ENCODE measurements at places on chromosomes 11 and 22. TPM values are rescaled to one million over a fixed set of nuclear protein-coding genes. Genes with fewer than 3 reads are reported as not detected.

- DNase-seq, result no peak
These were observed 123.7 kb upstream of the CCDC90B start for GRCh38 chr11:83409891-83410290.

The DGAT2 gene
- not detected for total RNA-seq

The OR5T1 gene
- total RNA-seq, result not detected

DNA sequence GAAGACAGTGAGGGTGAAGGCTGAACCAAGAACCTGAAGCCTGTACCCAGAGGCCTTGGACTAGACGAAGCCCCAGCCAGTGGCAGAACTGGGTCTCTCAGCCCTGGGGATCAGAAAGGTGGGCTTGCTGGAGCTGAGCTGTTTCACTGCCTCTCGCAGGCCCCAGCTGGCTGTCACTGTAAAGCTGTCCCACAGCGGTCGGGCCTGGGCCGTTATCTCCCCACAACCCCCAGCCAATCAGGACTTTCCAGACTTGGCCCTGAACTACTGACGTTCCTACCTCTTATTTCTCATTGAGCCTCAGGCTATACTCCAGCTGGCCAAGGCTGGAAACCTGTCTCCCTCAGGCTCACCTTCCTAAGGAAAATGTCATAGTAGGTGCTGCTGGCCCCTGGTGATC lies 4.1 kb downstream of the PPP1CA start:
- no peak for DNase-seq

DNA sequence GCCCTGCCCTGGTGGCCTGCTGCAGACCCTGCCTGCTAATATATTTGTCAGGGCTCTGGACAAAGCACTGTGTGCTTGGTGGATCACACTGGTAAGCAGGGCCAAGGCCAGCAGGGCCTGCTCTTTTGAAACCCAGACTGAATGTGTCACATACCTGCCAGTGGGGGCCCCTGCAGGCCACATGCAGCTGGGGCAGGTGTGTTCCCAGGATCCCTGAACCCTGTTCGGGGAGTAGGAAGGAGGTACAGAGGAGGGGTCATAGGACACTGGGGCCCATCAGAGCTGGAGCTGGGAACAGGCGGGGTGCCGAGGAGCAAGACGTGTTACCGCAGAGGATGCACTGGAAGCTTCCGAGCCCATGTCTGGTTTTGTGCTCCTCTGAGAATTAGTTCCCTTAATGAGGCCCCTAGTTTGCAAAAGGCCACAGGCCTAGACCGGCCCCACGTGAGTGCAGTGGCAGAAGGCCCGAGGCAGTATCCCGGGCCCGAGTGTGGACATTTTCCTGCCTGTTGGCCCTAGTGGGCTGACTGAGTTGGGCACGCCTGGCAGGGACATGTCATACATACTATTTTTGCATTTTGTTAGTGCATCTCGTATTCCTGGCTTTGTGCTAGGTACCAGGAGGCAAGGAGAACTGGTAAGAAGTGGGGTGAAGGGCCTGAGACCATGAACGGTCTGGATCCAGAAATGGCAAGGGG lies 11.2 kb upstream of the ACR start:
- DNase-seq, result no peak

DNA sequence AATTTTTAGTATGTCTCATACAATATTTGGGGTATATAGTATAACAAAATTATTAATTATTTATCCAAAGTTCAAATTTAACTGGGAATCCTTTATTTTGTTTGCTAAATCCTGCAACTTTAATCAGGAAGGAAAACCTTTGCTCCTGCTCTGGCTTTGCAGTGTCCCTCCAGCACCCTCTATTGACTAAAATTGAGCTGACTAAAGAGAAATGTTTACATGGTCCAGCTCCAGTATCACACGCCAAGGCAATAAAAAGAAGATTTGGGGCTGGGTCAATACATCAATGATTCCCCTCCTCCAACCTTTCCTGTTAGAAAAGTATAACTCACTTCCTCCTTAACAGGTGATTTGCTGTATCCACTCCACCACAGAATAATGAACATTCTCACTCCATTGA lies 153.0 kb upstream of the LRRC4C start:
- peak; percentile 15 for DNase-seq

DNA sequence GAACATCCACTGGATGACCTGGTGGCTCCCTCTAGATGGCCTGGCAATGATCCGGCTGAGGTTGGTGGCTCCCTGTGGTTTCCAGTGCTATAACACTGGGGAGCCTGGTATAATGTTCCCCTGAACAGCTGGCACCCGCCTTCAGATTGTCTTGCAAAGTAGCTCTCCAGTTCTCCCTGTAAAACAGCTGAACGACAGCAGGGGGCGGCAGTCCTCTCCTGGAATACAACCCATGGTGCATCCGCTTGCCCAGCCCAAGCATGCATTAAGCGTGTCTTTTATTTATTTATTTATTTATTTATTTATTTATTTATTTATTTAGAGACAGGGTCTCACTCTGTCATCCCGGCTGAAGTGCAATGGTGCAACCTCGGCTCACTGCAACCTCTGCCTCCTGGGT lies 258.9 kb downstream of the BUD13 start:
- no peak for DNase-seq

GRCh38 chr22:29706486-29706885 lies 13.3 kb upstream of the CABP7 start:
- no peak for DNase-seq

DNA sequence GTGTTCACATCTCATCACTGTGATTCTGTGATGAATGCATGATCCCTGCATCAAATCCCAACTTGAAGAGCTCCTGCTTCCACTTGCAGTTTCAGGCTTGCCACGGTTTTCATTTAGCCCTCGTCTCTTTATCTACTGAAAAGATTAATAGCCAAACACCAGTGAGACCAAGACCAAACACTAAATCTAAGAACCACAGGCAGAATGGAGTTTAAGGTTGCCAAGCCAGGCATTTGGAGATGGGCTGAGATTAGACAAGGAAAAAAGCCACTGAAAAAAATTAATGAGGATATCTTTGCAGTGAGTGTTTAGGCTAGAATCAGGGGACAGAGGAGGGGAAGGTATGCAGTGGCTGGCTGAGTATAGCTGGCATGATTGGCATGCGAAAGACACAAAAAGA lies 227.2 kb upstream of the BLID start:
- no peak for DNase-seq

GRCh38 chr11:128819198-128819597 lies 47.9 kb downstream of the KCNJ1 start:
- DNase-seq, result no peak

- DNase-seq, result no peak
These were observed 93.2 kb downstream of the PLEKHA7 start for GRCh38 chr11:16921019-16921418.

GRCh38 chr11:41795004-41795403 lies 335.6 kb upstream of the LRRC4C start:
- DNase-seq, result no peak

DNA sequence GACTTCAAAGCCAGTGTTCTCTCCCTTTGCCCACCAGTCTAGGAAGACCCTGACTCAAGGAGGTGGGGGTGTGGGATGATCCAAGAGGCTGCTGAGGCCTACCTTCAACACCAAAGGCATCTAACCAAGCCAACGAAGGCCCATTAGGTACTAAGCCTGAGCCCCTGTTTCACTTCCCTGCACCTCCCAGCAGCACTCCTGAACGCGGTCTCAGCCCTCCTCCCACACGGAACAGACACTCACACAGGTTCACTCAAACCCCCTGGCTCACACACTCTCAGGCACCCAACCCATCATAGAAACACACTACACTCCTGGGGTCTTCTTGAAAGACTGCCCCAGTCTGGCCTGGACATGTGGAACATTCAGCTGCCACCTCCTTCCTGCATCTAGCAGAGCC lies 40.7 kb downstream of the SLC22A12 start:
- DNase-seq, result no peak

The RIMBP3C gene
- total RNA-seq, result 0.81 TPM

The VSIG2 gene
- total RNA-seq, result not detected

DNA sequence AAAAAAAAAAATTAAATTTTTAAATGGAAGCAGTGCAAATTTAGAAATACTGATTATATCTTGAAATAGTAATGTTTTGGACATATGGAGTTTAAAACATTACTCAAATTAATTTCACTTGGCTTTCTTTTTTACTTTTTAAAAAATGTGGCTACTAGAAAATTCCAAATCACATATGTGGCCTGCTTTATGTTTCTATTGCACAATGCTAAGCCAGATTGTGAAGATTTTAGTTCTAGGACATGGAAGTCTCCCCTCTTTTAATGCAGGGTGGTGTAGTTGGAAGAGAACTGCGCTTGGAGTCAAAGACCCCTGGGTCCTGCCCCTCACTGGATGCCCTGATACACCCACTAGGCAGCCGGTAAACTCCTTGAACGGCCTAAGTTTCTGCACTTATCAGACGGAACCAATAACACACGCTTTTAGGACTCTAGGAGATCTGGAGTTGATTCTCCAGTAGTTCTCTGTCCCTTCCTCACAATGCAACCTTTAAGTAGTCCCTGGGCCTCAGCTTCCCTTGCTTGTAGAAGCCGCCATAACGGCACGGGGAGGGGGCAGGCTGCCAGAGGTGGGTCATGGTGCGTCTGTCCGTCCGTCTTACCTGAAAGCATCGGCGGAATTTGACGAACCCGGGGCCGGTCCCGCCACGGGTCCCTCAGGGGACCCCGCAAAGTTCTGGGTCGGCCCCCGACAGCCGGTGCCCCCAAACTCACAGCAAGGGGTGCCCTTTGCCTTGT lies 505 bp downstream of the FAM227A start:
- no peak for DNase-seq

GRCh38 chr22:27151407-27151806 lies 494.0 kb downstream of the MIAT start:
- DNase-seq, result no peak

DNA sequence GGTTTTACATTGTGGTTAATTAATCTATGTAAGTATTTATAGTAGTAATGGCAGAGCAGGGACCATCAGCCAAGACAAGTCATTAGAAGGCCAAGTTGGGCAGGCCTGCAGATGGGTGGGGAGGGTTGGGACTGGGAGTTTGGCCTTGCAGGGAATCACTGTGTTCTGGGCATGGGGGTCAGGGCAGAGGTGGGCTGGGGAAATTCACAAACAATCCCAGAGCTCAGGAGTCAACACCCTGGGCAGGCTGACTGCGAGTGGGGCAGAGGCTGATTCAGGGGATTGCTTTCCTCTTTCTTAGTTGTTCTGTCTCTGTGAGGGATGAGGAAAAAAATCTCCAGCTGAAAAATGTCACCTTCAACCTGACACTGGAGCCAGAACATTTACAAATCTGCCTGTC lies 322.5 kb downstream of the NTM start:
- no peak for DNase-seq

DNA sequence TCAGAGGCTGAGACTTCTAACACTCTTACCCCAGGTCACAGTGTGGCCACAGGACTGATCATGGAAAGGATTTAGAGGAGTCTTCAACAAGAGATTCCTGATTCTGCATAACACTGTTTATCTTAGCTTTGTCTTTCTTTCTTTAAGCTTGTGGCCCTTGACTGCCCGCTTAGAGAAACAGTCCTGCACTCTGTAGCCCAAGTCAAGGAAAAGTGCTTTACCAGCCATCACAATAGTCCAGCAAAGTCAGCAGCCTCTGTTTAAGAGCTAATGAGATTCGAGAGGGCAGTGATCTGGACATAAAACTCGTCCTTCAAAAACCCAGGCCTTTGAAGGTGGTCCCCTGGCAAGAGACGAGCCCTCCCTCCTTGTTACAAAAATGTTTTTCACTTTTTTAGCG lies 30.0 kb downstream of the PRDM10 start:
- DNase-seq, result no peak

DNA sequence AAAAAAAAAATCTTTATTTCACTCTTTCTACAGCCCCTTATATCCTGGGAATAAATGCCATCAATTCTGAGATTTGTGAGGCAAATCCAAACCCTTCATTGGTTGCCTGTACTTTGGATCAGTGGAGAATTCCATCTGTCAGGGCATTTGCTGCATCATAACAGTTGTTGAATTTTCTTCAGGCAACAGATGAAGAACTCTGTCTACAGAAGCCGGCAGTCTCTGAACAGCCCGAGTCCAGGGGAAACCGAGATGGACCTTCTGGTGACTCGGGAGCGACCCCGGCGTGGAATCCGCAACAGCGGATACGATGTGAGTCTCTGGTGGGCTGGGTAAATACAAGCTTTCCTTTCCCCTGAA lies 82.3 kb downstream of the C11orf91 start:
- DNase-seq, result no peak

- no peak for DNase-seq
These were observed 81.4 kb upstream of the THY1 start for GRCh38 chr11:119504371-119504770.

- peak; percentile 6 for DNase-seq
These were observed 73.1 kb downstream of the TMPRSS5 start for GRCh38 chr11:113632981-113633380.

The OR4D5 gene
- not detected for total RNA-seq

- DNase-seq, result no peak
These were observed 66.2 kb upstream of the ZC3H12C start for GRCh38 chr11:110026858-110027626.

- DNase-seq, result no peak
These were observed 21.0 kb downstream of the OR5M11 start for GRCh38 chr11:56522008-56522407.

DNA sequence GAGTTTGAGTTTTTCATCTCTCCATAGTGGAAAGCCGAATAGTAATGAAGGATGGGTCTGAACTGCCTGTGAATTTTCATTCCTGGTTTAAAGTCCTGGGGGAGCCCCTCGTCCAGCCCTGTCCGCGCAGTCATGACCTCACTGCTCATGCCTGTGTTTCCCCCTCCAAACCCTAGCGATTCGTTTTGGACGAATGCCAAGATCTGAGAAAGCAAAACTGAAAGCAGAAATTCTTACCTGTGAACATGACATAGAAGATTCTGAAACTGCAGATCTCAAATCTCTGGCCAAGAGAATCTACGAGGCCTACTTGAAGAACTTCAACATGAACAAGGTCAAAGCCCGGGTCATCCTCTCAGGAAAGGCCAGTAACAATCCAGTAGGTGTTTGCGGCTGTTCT lies 30.5 kb downstream of the CDPF1 start:
- DNase-seq, result no peak

GRCh38 chr22:30704978-30705377 lies 10.3 kb downstream of the OSBP2 start:
- no peak for DNase-seq

The ASCL2 gene
- total RNA-seq, result not detected

The RASL10A gene
- not detected for total RNA-seq

DNA sequence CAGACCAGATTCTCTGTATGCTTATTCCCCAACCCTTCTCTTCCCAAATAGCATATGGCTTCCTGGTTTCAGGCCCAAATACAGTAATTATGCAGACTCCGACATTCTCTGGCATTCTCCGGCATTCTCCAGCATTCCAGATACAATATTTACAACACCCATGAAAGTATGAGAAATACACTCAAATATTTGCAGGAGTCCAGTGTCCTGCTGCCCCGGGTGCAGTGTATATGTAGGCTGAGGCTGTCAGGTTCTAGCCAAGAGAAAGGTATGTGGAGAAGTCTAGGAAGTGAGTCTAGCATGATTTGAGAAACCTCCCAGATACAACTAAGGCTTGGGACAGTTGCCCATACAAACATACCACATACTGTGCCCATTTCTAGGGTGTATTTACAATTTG lies 160.7 kb downstream of the SOX6 start:
- DNase-seq, result peak; percentile 60

- DNase-seq, result no peak
These were observed 866 bp downstream of the GP1BB start for GRCh38 chr22:19723983-19724827.
